ENCODE measurements at places on chromosomes 7 and 10. TPM values are rescaled to one million over a fixed set of nuclear protein-coding genes. Genes with fewer than 3 reads are reported as not detected.
A peak's percentile ranks its signal among the peaks of the same experiment; 100 is the strongest.

DNA sequence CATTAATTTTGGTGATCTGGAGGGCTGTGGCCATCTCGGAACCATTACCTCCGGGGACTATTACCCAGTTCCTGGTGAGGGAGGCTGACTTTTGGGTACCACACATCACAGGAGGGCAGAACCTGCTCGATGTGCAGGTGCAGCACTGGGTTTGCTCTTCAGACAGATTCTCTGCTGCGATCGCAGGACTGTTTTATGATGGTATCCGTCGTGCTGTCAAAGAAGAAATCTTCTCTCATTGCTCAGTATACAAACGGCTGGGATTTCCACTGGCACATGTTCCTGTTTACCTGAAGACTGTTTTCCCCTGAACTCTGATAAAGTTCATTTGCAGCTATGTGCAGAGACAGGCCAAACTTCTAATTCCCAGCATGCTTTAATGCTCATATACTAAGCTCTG lies 27.2 kb upstream of the SHH start:
- no peak for DNase-seq

DNA sequence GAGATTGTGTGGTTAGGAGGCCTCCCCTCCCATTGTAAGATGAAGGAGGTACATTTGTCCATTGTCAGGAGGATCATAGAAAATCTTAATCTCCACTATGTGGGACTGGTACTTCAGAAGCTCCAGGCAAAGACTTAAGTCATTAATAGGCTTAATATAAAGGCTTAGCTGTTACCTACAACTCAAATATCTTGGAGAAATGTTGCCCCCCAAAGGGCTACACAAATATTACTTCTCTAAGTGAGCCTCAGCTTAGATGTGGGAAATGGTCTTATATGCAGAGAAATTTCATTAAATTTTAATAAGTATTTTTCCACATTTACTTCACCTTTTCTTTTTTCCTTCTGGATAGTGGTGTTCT lies 27.2 kb downstream of the TAS2R41 start:
- no peak for DNase-seq

DNA sequence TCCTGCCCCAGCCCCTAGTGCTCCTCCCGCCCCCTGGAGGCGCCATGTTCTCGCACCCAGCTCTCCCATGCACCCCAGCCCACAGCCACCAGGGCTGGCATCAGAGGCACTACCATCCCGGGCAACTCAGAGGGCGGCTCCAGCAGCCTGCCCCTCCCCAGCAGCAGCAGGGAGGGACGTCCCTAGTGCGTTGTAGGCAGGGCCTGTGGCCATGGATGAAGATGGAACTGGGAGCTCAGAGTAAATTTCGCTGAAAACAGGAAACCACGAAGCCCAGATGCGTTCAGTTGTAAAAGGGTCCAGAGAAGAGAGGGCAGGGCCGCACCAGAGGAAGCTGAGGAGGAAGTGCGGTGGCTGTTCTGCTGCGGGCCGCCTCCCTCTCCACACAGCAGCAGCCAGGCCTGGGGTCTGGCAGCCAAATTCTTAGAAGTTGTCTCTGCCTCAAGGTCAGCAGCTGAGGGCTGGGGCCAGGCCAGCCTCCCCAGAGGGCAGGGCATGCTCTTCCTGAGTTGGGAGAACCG lies 24.6 kb downstream of the VSIR start:
- peak; percentile 75 for DNase-seq

GRCh38 chr10:13949844-13950542 lies 363.2 kb downstream of the PRPF18 start:
- DNase-seq = peak; percentile 69

- no peak for DNase-seq
Observed at GRCh38 chr7:111825046-111825445, 262.8 kb upstream of the IMMP2L start.

GRCh38 chr7:100008525-100008924 lies 6.9 kb upstream of the ZKSCAN1 start:
- DNase-seq = peak; percentile 66

DNA sequence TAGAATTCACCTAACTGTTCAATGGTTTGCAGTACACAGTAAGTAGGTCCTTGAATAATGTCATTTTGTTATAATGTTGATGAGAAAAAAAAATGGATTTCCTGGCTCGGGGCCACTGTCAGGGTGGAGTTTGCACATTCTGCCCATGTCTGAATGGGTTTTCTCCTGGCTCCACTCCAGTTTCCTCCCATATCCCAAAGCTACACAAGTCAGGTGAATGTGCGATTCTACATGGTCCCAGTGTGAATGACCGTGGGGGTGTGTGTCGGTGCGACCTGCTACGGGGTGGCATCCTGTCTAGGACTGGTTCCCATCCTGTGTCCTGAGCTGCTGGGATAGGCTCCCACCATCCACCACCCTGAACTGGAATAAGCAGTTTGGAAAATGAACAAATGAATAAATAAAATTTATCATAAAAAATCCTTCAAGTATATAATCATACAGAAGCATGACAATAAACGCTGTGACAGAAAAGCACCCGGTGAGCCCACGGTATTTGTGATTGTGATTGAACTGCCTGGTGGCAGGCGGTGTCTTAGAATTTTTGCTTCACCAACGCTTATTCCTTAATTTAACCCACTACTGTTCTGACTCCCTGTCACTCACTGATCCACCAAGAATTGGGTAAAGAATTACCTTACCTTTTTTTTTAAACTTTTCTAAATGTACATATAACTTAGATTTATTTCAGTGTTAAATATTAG lies 114.1 kb downstream of the ICA1 start:
- DNase-seq = no peak

- DNase-seq = no peak
Observed at GRCh38 chr7:70786076-70786475, 345.9 kb upstream of the GALNT17 start.

DNA sequence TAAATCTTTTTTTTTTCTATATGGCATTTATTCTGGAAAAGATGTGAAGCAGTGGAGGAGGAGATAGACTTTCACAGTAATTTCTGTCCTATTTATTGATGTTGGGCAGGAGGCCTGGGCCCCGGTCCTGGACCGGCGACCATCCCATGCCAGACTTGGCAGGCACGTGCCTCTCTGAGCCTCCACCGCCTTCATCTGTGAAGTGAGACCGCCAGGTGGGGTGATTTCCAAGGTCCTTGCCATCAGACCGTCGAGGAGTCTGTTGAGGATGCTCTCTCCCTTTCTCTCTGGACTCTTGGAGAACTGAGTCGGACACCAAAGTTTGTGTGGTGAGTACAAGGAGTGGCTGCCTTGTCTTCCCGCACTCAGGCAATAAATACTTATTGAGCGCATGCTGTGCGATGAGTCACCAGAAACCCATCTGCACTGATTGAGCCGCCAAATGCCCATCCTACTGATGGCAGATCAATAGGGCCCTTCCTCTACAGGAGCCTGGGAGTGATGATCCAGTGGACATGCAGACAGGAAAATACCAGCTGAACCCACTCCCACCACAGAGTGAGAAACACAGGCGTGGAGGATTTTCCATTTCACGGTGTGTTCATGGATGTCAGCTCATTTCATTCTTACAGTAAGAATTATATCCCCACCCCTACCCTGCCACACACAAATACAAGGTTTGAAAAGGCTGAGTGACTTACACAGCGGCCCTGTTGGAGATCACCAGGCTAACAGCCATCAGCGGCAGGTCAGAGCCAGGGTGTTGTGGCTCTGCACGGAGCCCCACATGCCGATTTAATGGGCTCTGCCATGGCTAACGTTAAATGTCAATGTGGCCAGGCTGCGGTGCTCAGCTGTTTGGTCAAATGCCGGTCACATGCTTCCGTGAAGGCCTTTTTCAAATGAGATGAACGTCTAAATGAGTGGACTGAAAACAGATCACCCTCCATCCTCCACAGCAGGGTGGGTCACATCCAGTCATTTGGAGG lies 11.5 kb upstream of the PRKAG2 start:
- DNase-seq = no peak

DNA sequence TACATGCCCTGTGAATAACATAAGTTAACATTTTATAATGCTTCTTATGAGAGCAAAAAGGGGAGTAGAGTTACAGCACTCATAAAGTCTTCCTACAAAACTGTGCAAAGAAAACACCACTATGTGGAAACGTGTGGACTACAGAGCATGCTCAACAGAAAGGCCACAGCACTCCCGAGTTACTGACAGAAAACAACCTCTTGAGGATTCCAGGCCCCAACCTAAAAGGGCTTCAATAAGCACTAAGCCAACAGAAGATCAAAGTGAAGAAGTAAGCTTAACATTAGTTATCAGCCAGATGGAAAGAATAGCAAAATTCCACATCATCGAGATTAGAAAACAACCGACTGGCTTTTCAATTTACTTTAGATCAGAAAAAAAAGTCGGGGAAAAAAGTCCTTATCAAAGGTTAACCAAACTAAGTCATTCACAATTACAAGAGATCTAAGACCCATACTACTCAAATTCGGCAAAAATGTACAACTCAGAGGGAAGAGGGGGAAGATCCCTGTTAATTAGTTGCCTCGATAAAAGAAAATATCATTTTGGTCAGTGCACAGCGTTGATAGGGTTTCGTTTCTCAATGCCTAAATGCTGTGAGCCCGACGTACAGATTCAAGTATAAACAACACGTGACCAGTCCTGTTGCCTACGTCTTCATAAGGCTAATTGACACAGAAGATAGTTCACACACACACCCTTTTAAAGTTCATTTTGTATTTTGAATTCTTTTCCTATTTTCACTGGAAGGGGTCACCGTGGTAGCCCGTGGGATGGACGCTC lies 1.4 kb downstream of the KBTBD2 start:
- peak; percentile 71 for DNase-seq

DNA sequence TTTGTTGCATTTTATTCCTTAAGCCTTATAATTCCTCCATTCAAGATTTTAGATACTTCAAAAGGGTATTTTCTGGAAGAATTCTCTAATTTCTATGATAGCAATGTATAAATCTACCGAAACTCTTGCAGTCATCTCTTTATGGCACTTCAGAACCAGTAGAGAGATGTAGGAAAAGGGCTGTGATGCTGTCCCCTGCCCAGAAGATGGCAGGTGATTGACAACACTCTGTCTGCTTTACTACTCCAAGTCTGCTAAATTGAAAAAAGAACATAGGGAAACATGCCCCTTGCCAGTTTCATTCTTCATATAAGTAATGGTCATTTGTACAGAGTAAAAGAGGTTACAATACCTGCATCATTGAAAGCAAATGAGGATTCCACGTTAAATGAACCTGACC lies 5.1 kb downstream of the TCTN3 start:
- DNase-seq = no peak

TFEC gene
- total RNA-seq = 16.6 TPM

DNAH11 gene
- total RNA-seq = 11.1 TPM

C10orf67 gene
- 7.7 TPM for total RNA-seq

Data from umbilical cord (tissue), 2 donors.